SK-N-SH treated with all-trans-retinoic acid at 6 μM for 48 hours (cell line): ENCODE measurements at places on chromosomes 1 and 21.

- peak; percentile 50; the same call in 2 of the 3 replicates for ATAC-seq
Measured at GRCh38 chr1:231200388-231201031, 38.7 kb downstream of the TRIM67 start.

DNA sequence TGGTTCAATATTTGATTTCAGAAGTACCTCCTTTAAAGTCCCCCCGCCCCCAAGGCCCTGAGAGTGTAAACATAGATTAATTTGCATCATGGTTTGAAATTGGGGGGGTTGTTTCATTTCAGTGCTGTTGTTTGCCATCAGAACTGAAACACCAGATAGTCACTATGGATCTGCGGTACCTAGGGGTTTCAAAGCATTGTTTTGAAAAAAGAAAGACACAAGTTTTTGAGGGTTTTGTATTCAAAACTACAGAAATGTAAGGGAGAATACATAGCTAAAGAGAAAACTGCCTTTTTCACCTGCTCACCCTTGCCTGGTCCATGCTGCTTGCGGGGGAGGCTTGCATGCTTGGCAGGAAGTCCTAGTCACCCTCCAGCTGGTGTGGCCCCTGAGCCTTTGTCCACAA lies 59.3 kb downstream of the ACP6 start:
- ATAC-seq = no peak

DNA sequence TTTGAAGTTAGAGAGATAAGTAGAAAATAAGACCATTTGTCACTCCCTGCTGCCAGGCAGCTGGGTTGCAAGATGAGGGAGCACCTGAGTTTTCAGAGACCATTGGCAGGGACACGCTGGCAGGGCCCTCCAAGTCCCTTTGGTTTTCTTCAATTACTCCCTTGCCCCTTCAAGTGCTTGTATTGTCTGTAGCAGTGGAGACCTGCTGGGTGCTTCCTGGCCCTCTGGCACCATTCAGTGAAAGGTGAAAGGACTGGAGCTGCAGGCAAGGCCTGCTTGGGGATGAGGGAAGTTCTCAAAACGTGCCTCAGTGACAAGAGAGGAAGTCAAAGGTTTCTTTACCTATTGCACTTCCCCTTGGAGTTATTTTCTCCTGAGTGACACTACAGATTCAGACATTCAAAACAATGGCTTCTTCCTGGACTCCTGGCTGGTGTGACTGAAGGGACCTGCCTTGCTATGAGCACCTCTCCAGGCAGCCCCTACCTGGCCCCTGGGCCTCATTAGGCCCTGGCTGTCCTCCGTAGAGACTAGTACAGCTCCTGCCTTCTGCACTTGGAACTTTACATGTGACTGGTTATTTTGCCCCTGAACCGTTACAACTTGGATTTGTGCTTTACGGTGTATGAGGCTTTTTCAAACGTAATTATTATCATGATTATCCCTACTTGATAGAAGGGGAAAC lies 100.1 kb downstream of the C1orf21 start:
- no peak for ATAC-seq

DNA sequence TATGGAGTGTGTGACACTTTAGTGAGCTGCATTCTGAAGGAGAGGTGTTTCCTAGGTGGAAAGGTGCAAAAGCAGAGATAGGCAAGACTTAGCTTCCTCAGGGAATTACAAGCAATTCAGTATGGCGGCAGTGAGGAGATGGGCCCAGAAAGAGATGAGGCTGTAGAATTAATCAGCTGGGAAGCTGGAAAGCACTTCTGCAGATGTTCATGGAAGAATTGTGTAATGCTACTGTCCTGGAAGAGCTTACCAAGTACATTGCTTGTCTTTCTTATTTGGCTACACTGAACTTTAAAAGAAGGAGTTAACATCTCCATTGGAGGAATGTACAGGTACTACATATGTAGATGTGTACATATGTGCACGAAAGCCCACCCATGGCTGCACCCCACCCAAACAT lies 103.7 kb upstream of the DPT start:
- ATAC-seq = no peak

DNA sequence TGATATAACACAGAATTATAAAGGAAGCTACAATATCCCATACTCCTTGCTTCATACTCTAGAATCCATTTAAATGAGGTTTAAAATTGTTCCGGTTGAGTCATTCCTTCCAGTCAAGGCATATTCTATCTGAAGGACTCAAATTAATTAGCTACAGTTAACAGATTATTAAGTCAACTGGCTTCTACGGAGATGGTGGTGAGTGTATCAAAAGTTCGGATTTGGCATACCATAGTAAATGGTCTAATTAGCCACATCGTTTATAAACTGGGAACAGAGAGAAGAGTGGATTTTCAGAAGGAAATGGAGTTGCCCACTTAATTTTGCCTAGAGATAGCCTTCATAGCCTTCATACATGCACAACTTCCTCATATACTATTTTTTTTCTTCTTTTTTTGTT lies 1095.3 kb downstream of the TTLL7 start:
- ATAC-seq = no peak

GRCh38 chr1:21024918-21025317 lies 151.8 kb downstream of the EIF4G3 start:
- ATAC-seq = no peak

DNA sequence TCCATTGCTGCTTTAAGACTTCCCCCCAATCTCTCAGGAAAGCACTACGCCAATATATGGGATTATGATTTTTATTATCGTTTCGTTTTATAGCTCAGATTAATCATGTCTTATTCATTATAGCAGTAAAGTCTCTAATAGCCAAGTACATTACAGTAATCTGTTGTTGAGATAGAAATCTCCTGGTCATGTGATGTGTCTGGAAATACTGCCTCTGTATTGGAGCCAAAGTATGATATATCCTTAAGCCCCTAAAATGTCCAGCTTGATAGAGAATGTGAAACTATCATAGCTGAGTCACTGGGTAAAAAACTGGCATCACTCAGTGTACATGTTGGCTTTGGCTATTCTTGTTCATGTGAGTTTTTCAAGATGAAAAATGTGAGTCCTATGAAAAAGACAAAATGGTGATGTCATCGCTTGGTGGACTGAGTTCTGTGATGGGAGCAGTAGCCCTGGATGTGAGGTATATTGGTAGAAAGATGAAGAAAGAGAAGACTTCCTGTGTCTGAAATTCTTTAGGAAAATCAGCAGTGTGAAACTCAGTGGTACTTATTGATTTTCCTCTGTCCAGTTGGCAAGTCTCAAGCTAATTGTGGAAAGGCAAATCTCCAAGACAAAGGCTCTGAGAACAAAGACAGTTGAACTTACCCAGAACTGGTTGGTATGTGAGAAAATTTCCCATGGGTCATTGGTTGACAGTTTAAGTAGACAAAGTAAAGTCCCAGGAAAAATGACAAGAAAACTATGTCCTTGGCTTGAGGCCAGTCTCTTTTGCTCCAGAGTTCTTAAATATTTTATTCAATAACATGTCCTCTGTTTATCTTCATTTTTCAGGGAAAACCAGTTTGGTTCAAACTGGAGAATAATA lies 76.2 kb downstream of the BRINP2 start:
- no peak for ATAC-seq

GRCh38 chr1:26788515-26788785 lies 700 bp downstream of the PIGV start:
- no peak for ATAC-seq

- ATAC-seq = peak; percentile 46
Measured at GRCh38 chr1:63662841-63663240, 69.6 kb downstream of the PGM1 start.

GRCh38 chr1:87115317-87115890 lies 201.0 kb downstream of the HS2ST1 start:
- ATAC-seq = peak; percentile 31

DNA sequence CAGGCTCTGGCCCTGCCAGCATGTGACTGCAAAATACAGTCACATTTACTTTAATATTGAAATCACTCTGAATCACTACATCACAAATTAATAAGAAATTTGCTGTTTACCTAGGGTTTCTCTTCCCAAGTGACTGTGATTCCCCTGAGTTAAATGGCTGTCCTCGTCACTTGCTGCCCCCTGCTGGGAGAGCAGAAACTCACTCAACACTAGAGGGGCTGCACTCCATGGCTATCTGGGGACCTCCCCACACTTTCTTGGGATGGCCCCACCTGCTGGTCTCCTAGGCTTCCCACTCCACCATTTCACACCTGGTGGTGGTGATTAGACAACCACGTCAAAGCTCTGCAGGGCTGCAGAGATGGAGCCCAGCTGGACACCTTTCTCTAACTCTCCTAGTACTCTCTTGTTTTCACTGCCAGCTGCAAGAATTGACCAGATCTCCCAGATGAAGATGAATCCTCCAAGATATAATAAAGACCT lies 63.4 kb downstream of the CD2 start:
- peak; percentile 71 for ATAC-seq

DNA sequence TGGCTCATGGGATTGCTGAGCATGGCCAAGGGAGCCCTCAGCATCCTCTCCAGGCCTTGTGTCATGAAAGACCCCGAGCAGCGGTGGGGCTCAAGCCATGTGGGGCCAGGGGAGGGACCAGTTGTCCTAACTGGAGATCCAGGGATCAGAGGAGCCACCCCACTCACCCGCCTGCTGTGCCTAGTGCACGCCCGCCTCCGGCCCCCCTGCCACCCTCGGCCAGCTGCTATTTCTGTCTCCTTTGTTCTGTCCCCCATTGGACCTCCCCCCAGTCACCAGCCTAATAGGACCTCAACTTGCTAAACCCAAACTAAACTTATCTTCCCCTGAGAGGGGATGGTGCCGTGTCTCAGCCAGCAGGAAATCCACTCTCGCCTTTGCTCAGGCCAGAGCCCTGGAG lies 44.4 kb downstream of the TP73 start:
- no peak for ATAC-seq

DNA sequence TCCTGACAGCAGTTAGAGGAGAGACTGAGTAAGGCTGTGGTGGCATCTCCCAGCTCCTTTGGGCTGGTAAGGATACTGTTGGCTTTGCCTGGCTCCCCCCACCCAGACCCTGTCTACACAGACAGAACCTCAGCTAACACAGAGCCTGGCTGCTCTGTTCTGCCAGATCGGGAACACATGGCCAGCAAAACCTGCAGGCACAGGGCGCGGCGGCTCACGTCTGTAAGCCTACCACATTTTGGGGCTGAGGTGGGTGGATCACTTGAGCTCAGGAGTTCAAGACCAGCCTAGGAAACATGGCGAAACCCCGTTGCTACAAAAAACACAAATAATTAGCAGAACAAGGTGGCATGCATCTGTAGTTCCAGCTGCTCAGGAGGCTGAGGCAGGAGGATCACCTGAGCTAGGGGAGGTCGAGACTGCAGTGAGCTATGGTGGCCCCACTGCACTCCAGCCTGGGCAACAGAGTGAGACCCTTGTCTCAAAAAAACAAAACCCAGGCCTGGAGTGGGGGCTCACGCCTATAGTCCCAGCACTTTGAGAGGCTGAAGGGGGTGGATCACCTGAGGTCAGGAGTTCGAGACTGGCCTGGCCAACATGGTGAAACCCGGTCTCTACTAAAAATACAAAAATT lies 6.7 kb downstream of the CSTB start:
- ATAC-seq = no peak

- no peak for ATAC-seq
Measured at GRCh38 chr1:160481979-160482596, 41.0 kb downstream of the SLAMF6 start.

- ATAC-seq = no peak
Measured at GRCh38 chr1:53375440-53375839, 47.6 kb upstream of the LRP8 start.

DNA sequence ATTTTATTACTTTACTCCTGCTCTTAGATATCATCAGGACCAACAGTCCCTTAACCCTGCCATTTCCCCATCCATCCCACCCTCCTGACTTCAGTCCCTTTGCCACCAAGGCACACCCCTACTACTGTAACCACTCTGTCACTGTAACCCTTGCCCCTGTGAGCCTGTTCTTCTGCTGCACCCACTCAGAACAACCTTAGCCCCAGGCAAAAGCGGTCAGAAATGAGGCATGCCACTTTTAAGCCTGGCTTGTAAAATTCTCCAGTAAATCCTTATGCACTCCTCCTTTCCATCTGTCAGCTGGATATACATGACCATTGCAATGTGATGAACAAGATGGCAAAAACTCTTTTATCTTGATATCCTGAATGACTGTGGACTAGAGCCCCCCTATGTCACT lies 555.0 kb upstream of the PLXNA2 start:
- ATAC-seq = no peak

DNA sequence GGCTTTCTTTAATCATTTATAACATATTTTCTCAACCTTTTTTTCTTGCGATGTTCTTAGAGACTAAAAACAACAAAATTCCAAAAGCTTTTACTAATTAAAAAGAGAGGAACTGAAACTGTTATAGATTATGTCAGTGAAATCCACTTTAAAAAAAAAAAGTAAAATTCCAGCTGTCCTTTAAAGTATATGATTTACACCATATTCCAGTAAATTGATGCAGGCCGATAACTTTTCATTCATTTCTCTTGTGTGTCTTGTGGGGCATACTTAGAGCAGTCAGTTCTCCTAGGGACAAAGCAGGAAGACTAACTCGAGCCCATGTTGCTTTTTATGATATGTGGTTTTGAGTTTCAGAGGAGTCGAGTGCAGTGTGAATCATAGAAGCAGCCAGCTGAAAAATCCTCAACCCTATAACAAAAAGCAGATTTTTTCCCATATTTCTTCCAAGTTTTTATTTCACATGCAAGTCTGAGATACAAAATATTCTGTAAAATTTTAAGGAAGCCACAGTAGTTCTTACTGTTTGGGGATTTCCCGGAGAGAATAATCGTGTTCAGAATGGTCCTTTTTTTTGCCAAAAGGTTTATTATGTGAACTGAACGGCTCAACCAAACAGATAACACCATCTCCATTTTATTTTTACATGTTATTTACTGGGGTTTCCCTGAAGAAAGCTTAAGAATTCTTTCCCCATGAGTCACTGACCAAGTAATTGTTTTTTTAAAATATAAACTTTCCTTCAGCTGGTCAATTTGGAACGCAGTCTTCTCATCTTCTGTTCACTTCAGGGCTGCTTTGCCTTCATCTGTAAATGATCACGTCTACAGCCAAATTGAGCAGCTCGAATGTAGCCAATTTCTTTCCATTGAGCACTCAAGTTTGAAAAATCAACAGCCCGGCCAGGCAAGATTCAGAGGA lies 77.0 kb upstream of the C1orf105 start:
- ATAC-seq = peak; percentile 93

GRCh38 chr1:147628441-147628840 lies 41.9 kb downstream of the ACP6 start:
- no peak for ATAC-seq

GRCh38 chr1:107963008-107963407 lies 2.0 kb downstream of the VAV3 start:
- ATAC-seq = no peak

DNA sequence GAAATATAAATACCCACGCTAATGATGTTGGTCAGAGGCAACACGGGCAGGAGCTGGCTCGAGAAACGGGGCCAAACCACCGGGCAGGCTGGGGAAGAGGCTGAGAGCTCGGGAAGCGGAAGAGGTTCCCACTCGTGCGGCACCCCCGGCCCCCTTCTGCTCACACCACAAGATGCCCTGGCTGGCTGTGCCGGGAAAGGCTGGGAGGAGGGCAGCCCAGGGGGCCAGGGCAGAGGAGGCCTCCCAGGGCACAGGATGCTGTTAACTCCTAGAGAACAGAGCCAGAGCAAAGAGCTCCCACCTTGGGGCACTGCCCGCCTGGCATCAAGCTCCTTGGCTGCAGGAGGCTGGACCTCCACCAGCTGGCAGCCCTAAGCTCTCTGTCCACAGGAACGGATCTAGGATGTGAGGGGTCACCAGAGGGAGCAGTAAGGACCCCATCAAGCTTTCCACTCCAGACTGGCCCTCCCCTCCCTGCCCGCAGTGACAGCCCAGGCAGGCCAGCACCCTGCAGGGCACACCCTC lies 44.8 kb downstream of the CASZ1 start:
- no peak for ATAC-seq

- ATAC-seq = no peak; the same call in 2 of the 3 replicates
Measured at GRCh38 chr1:67618285-67619018, 66.5 kb upstream of the GADD45A start.

GRCh38 chr1:214563881-214564280 lies 12.5 kb upstream of the PTPN14 start:
- no peak for ATAC-seq
